ENCODE measurements at places on chromosomes 2 and 18.

DNA sequence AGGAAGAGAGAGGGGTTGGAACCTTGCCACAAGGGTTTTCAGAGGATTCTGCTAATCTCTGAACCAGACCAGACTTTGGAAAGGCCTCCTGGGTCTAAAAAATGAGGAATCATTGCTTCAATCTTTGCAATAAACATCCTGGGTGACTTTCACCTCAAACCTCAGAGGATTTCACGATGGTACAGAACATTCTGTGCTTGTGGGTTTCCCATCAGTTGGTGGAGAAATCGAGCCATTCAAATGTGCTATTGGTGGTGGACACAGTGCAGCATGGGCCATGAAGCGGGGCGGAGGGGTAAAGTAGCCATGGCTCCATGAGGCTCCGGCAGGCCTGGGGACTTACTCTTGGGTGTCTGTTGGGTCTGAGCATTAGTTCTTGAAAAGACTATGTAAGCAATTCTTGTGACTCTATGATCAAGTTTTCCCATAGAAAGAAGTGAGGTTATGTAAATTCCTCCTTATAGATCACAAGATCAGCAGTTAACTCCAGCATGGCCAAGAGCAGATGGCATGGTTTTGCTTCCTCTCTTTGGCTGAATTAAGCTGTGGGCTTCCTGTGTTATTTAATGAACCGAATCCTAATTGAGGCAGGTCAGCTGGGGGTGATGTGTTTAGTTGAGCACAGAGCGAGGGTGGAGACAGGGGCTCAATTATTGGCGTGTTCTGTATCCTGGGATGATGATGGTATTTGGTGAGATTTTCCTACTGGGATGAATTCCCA, 1.9 kb upstream of the IL1R2 start:
- DNase-seq = no peak

DNA sequence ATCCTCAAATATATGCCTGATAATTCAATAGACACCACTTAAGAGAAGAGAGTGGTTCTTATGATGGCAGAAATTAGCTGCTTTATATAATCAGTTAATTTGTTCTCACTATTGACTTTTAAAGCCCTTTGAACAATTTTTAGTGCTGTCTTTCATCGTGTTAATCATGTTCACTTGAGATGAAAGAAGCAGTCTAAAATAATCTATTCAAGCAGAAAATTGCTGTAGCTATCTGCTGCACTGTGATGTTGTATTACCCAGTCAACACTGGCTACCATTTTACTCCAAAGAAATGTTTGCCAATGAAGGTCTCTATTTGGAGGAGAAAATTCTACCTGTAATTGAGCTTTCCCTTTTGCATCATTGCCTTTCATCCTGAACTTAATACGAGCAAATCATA, 459.8 kb upstream of the FSIP2 start:
- DNase-seq = no peak

DNA sequence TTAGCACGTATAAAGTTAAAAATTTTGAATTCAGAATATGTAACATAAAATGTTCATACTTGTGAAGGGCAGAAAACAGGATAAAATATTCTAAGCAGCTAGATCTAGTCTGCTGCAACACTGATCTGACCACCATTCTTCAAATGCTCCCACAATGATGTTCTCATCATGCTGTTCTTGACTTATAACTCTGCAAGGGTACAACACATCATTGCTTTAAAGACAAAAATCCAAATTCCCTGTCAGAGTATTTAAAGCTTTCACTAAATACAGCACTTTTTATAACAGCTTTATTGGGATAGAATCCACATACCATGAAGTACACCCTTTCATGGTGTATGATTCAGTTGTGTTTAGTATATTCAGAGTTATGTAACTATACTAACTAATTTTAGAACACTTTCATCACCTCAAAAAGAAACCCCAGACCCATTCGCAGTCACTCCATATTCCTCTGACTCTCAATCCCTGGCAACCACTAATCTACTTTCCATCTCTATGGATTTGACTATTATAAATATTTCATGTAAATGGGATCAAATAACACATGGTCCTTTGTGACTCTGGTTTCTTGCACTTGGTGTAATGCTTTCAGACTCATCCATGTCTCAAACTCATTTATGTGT, 56.4 kb downstream of the MAP4K3 start:
- no peak for DNase-seq

DNA sequence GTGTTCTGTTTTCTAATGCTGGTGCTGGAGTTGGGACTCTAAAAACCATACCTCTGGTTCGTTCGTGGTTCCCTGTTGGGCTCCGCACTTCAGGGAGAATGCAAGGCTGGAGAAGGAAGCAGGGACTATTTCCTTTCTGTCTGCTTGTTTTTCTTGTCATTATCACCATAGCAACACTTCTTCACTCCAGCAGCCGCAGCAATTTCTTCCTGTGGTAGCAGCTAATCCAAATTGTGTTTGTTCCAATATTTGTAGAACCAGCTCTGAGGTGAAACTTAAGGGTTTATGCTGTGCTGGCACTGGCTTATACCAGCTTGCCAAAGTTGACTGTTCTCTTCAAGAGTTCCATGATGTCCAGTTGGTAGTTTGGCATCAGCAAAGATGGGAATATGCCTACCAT, 301.4 kb upstream of the SYT4 start:
- no peak for DNase-seq

DNA sequence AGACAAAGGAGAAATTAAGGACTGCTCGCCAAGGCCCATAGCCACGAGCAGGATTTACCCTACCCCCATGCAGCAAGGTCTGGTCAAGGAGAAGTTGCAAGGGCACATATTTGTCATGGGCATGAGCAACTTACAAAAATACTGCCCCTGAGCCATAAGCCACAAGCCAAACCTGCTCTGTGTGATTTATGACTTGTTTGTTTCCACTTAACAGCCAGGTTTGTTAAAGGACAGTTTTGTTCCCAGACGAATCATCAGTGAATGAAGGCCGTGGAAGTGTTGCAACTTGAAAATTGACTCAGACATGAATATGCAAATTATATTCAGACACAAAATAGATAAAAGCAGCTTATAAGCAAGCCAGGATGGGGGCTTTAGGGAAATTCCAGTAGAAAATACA, 31.3 kb upstream of the EVA1A start:
- DNase-seq = no peak

Measured in NCI-H1694 (cell line).